ENCODE measurements at places on chromosomes 11 and 22.

DNA sequence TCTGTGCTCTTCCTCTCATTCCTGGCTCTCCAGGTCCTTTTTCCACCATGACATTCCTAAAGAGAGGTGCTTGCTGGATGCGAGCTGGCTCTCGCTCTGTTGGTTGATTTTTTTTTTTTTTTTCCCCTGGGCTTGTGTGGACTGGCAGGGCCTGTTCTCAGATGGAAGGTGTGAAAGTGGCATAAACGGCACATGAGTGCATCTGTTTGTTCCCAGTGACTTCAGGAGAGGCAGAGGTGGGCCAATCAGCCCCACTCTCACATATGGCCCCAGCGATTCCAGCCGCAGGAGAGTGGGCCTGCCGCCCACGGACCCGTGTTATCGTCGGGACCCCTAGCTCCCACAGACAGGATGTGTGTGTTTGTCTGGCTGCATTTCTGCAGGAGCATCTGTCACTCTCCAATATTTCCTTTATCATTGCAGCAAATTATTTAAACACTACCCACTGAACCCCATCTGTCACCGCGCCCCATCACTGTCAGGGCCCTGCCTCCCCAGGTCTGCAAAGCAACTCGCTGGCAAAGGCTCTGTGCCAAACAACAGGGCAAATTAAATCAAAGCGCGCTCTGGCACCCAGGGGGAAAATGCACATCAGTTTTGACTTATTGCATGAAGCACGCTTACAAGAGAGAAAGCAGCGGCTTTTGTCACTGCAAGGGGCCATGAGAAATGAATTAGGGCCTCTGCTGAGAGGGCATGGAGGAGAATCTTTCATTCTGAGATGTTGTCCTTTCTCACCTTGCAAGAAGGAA is 886.3 kb downstream of the NTM start:
- no peak for DNase-seq

DNA sequence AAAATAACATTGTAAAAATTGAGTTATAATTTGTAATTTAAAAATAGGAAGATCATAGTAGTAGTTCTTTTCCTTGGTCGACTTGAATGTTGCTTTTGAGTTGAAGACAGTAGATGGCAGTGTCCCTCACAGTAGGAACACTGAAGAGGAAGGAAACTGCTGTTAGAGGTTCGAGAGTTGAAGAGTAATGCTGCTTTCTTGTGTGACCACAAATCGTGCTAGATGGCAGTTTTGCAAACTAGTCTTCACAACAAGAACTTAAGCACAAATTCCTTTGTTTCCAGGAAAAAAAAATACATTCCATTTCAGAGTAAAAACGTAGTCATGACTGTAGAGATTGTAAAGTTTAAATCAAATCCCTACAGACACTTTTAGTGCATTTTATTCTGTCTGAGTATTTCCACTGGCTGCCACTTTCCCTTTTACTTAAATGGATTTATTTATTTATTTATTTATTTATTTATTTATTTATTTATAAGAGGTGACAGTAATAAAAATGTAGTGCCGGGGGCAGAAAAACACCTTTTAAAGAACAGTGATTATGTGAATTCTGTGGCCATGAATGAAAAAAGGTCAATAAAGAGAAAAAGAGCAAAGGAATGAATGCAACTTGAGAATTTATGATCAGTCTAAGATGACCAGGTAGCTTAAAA is 54.6 kb downstream of the SPECC1L start:
- DNase-seq = peak; percentile 82

GRCh38 chr11:68092411-68092810 is 28.8 kb downstream of the CHKA start:
- no peak for DNase-seq

DNA sequence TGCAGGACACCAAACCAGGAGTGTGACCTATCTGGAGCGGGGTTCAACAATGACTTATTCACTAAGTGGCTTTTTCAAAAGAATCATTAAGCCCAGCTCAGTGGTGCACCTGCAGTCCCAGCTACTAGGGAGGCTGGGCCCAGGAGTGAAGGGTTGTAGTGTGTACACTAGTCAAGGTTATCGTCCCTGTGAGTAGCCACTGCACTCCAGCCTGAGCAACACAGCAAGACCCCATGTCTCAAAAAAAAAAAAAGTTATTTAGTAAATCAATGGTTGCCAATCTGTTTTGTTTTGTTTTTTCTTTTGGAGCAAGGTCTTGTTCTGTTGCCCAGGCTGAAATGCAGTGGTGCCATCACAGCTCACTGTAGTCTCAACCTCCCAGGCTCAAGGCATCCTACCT is 7.9 kb downstream of the RHOG start:
- DNase-seq = no peak

DNA sequence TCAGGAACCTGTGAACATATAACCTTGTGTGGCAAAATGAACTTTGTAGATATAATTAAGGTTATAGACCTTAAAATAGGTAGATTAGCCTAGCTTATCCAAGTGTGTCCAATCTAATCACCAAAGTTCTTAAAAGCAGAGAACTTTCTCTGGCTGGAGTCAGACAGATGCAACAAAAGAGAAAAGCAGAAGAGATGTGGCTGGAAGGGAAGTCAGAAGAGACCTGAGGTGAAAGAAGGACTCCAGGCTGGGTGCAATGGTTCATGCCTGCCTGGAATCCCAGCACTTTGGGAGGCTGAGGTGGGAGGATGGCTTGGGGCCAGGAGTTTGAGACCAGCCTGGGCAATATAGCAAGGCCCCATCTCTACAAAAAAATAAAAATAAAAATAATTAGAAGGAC is 39.4 kb upstream of the SWAP70 start:
- DNase-seq = no peak

DNA sequence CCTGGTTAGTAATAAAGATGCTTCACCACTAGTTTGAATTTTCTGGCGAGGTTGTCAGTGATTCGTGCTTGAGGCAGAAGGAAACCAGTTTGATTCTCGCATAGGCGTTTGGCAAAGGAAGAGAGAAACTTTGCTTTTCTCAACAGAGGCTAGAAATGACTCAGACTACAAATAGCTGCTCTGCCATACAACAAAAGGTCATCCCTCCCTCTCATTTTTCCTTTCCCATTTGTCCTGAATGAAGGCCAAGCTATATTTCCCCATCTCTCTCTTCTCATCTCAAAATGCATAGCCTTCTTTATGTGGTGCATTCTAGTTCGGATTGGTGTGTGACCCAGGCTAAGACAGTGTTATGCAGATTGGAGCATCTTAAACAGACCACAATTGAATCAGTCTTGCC is 741.4 kb downstream of the NTM start:
- DNase-seq = no peak

DNA sequence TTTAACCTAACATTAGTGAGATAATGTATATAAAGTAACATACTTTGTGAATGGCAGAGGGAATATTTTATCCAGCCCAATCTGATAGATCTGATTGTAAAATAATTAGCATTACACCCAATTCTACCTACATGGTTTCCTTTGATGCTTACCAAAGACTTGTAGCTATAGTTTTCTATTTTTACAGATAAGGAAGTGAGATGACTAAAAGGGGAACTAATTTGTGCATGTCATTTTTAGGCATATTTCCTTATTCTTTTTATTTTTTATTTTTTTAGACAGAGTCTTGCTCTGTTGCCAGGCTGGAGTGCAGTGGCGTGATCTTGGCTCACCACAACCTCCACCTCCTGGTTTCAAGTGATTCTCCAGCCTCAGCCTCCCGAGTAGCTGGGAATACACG is 793.7 kb upstream of the LRRC4C start:
- DNase-seq = no peak

DNA sequence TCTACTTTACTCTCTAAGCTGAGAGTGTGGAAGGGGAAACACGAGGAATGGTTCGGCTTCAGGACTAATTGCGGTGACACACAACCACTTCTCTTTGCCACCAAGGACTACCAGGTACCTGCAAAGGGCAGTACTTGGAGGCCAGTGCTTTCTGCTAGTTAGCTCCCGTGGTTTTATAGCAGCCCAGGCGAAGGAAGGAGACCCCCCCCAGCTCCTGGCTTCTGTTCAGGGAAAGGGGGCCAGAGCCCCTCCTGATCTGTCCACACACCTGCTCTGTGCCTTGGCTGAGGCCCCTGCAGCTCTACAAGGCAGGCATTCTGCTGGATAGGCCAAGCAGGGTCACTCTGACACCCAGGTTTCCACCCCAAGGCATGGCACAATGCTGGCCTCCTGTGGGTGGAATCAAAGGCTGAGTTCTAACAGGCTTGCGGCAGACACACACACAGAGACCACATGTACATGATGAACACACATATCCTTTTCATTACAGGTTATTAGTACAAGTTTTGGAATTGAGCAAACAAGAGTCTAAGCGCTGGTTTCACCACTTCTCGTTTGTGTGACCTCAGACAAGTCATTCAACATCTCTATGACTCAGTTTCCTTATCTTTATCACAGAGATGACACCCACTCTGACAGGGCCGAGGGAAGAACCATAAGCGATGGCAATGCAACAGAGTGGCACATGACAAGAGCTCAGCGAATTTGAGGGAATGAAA is 7.5 kb downstream of the SERPIND1 start:
- no peak for DNase-seq

DNA sequence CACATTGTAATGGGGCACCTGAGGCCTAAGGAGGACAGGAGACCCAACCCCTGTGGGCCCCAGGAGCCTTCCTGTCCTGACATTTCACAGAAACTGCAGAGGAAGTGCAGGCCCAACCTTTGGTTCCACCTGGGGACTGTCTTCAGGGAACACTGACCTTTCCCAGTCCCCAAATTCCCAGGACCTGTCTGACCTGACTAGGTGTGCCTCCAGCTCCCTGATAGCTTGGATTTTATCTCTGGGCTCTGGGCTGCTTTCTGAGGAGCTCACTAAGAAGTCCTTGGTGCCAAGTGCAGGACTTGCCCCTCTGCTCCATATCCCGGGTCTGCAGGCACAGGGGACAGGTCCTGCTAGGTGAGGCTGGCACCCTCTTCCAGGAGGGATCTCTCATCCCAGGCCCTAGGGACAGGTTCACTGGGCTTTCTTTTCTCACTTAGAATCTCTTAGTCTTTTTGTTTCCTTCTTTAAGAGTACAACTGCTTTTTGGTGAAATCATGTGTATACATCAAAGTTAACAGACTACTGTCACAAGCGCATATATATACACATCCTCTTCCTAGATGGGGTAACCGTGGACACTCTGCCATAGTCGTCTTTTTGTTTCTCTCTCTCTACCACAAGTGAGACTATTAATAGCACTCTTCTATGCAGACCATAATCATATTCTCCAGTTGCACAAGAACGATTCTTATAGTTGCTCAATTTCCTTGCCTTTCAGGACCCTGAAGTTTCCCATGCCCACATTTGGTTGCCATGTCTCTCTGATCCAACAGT is 72.0 kb upstream of the IGLL5 start:
- no peak for DNase-seq

DNA sequence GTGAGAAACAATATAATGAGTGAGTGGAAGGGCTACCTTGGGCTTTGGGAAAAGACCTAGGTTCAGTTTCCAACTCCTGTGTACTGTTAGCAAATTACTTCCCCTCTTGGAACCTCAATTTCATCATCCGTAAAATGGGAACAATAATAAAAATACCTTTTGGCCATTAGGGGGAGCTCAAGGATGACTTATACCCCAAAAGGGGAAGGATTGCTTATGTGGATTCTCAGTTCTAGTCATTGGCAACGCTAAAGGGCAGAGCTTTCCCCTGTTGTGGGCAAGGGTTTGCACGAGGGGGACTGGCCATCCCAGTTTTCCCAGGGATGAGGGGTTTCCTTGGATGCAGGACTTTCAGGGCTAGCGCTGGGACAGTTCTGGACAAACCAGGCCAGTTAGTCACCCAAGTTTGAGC is 3.1 kb upstream of the COMMD9 start:
- no peak for DNase-seq

GRCh38 chr22:30206944-30207343 is 39.6 kb downstream of the LIF start:
- no peak for DNase-seq

- DNase-seq = no peak
Observed at GRCh38 chr11:17371614-17372013, 16.8 kb downstream of the KCNJ11 start.

- no peak for DNase-seq
Observed at GRCh38 chr11:126390272-126390867, 34.9 kb downstream of the ST3GAL4 start.

- DNase-seq = no peak
Observed at GRCh38 chr11:47553406-47553743, 443 bp upstream of the CELF1 start.

DNA sequence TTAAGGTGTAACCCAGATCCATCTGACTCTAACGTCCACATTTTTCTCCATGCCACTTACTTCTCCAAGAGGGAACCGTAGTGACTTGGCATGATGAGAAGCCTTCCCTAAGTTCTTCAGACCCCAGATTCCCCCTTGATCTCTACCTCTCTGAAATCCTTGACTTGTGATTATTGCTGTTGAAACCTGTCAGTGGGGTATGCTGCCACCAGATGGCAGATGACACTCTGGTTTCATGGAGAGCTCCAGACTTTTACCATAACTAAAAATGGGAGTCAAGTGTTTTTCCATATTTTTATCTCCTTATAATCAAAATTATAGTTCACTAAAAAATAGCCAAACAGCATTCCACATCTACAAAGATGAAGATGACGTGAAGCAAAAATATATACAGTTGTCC is 504.2 kb downstream of the SOX6 start:
- no peak for DNase-seq

- no peak for DNase-seq
Observed at GRCh38 chr11:19316434-19316833, 75.7 kb upstream of the E2F8 start.

- DNase-seq = no peak
Observed at GRCh38 chr22:43266076-43266475, 77.1 kb downstream of the SCUBE1 start.

DNA sequence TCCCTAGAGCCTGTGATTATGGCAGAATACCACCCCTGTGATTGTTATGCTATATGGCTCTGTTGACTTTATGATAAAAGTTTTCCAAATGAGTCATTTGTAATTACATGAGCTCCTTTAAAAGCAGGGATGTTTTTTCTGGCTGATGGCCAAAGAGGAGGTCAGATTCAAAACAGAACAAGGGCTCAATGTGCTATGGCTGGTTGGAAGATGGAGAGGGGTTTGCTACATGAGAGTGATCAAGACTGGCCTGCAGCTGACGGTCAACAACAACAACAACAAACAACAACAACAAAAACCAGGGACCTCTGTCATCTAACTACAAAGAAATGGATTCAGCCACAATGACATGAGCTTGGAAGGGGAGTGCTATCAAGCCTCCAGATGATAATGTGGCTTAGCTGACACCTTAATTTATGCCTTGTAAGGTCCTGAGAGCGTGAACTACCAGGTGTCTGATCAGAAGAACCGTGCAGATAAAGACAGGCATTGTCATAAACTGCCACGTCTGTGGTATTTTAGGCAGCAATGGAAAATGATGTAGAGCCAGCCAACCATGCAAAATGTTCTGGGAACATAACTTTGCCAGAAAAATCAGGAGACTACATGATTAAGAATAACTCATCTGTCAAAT is 47.2 kb downstream of the PIWIL3 start:
- DNase-seq = no peak
